ENCODE measurements at places on chromosomes 7 and 10.

DNA sequence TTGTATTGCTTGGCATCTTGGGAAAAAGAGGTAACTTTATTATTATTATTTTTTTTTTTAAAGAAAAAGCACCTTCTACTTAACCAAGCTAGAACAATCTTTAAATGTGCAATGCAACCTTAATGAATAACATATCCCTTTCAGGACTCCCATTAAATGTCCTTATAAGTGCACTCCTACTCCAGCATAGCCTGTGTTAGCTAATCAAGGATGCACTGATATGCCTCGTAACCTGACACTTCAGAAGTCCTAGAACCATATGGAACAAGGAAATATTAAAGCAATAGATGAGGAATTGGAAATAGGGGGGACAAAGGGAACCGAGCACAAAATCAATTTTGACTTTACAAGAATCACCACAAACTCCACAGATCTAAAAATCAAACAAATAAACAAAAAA lies 522.4 kb downstream of the PARD3 start:
- no peak overlapping the region for H3K27ac ChIP-seq
- no peak for DNase-seq
- H3K4me1 ChIP-seq = peaks cover 8% of the 10 kb centered on the region
- no peak overlapping the region for H3K4me3 ChIP-seq
- H3K27me3 ChIP-seq = no peaks in the 10 kb centered on the region

GRCh38 chr7:7177044-7177517 lies 5.3 kb upstream of the C1GALT1 start:
- H3K4me3 ChIP-seq = no peak overlapping the region
- DNase-seq = no peak
- peaks cover 10% of the 10 kb centered on the region for H3K4me1 ChIP-seq

- DNase-seq = no peak
- peaks cover 45% of the 10 kb centered on the region for H3K36me3 ChIP-seq
- no peaks in the 10 kb centered on the region for H3K27me3 ChIP-seq
- peaks cover 45% of the 10 kb centered on the region for H3K4me1 ChIP-seq
- H3K4me3 ChIP-seq = no peak overlapping the region
Observed at GRCh38 chr7:137881607-137882260, 35.0 kb upstream of the DGKI start.

DNA sequence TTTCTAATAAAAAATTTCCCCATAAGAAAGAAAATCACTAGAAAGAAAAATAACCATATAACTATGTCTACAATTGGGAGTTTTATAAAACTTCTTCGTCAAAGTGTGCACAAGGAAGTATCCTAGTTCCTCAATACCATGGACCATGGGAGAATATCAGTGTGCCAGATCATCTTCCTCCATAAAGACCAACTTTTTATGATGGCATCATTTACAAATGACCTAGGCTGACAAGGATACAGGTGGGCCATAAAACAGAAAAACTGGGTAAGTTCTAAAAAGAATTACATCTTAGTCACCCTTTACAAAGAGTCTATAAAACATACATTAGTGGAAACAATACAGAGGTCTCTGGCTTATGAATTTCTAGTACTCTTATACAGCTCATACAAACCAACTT lies 303.2 kb downstream of the DOCK4 start:
- no peak overlapping the region for H3K27ac ChIP-seq
- H3K36me3 ChIP-seq = no peaks in the 10 kb centered on the region
- no peaks in the 10 kb centered on the region for H3K4me1 ChIP-seq
- H3K27me3 ChIP-seq = no peaks in the 10 kb centered on the region
- no peak overlapping the region for H3K4me3 ChIP-seq

GRCh38 chr7:110148054-110148453 lies 942.9 kb upstream of the LRRN3 start:
- H3K4me1 ChIP-seq = no peaks in the 10 kb centered on the region
- DNase-seq = no peak
- no peak overlapping the region for H3K4me3 ChIP-seq
- H3K27ac ChIP-seq = no peak overlapping the region
- H3K27me3 ChIP-seq = no peaks in the 10 kb centered on the region

GRCh38 chr7:935874-936385 lies 18.6 kb downstream of the ADAP1 start:
- H3K27ac ChIP-seq = no peak overlapping the region
- no peaks in the 10 kb centered on the region for H3K27me3 ChIP-seq
- no peaks in the 10 kb centered on the region for H3K36me3 ChIP-seq
- H3K4me1 ChIP-seq = no peaks in the 10 kb centered on the region
- H3K4me3 ChIP-seq = no peak overlapping the region

GRCh38 chr7:100247152-100247757 lies 27.5 kb downstream of the PVRIG start:
- no peak for DNase-seq
- no peak overlapping the region for H3K4me3 ChIP-seq
- peaks cover 18% of the 10 kb centered on the region for H3K4me1 ChIP-seq
- H3K27me3 ChIP-seq = no peaks in the 10 kb centered on the region

- no peaks in the 10 kb centered on the region for H3K4me1 ChIP-seq
- H3K4me3 ChIP-seq = no peak overlapping the region
- no peak overlapping the region for H3K27ac ChIP-seq
- no peaks in the 10 kb centered on the region for H3K27me3 ChIP-seq
- DNase-seq = no peak
Observed at GRCh38 chr10:110680273-110681020, 36.3 kb downstream of the RBM20 start.

- DNase-seq = no peak
- no peaks in the 10 kb centered on the region for H3K4me1 ChIP-seq
- H3K36me3 ChIP-seq = no peaks in the 10 kb centered on the region
- H3K27me3 ChIP-seq = no peaks in the 10 kb centered on the region
Observed at GRCh38 chr7:34025600-34025999, 120.3 kb downstream of the BMPER start.

DNA sequence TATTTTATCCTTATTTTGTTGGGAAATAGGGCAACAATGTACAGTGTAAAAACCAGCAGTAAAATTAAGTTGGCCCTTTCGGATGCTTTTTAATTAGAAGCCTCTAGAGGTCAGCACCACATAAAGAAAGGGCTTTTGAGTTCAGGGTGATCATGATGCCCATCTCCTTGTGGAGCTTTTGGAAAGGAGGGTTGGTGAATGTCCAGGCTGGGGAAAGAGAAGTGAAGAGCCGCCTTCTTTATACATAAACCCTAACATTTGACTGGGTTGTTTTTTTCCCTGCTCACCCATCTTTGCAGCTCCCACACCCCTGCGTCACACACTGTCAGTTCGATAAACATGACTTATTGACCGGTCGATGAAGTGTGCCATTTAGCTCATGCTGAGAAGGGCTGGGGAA lies 29.8 kb downstream of the MTURN start:
- no peaks in the 10 kb centered on the region for H3K36me3 ChIP-seq
- no peak overlapping the region for H3K27ac ChIP-seq
- no peak for DNase-seq

DNA sequence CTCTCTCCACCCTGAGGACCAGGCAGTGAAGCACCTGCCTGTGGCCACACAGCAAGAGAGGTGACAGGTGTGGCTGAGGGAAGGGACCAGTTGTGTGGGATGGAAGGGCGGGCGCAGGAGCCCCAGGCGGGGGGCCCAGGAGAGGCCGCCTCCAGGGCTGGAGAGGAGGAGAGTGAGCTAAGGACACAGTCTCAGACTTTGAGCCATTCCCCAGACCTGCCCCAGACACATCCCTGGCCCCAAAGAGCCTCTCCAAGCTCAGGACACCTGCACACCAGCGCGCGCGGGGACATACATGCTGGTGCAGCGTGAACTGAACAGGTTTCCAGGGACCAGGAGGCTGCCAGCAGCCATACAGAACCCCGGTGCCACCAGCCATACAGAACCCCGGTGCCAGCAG lies 237.3 kb downstream of the MAD1L1 start:
- H3K27ac ChIP-seq = no peak overlapping the region
- no peaks in the 10 kb centered on the region for H3K27me3 ChIP-seq
- peaks cover 10% of the 10 kb centered on the region for H3K4me1 ChIP-seq
- no peak for DNase-seq
- H3K4me3 ChIP-seq = no peak overlapping the region

DNA sequence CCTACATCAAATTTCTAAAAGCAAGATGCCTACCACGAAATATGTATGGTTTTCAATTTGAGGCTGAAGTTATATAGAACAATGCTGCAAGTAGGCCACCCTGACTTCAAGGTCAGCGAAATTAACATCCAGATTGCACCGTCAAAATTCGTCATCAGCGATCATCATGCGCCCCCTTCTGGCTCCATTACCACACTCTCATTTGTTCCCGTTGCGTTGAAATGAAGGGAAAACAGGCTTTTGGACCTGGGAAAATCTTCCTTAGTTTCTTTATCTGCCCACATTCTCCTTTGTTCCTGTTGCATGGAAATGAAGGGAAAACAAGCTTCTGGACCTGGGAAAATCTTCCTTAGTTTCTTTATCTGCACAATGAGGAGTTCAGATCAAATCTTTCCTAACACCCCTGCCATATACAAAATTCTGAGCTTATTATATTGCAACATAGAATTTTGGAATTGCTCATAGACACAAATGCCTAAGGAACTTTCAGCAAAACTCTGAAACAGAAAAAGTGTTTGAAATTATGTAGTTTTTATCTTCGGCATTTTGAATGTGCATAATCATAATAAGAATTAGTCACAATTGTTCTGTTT lies 98.2 kb upstream of the PRKCQ start:
- no peaks in the 10 kb centered on the region for H3K36me3 ChIP-seq
- H3K27ac ChIP-seq = no peak overlapping the region
- no peak overlapping the region for H3K4me3 ChIP-seq
- no peaks in the 10 kb centered on the region for H3K27me3 ChIP-seq
- no peaks in the 10 kb centered on the region for H3K4me1 ChIP-seq

DNA sequence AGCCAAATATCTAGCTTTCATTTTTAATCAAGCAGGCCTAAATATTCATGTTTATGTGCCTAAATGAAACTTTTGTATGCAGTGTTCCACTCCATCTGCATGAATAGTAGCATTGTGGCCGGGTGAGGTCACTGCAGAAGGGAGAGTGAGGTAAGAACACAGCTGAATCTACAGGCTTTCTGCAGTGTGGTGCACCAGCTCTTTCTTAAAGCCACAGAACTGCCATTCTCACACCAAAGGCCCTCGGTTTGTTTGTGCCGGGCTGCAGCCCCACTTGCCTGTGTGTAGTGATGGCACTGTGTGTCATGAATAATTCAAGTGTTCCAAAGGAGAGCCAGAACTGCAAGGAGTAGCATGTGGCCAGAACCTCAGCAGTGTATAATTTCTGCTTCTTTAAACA lies 204.1 kb downstream of the TRIL start:
- H3K27ac ChIP-seq = no peak overlapping the region
- H3K4me3 ChIP-seq = no peak overlapping the region
- no peaks in the 10 kb centered on the region for H3K36me3 ChIP-seq

DNA sequence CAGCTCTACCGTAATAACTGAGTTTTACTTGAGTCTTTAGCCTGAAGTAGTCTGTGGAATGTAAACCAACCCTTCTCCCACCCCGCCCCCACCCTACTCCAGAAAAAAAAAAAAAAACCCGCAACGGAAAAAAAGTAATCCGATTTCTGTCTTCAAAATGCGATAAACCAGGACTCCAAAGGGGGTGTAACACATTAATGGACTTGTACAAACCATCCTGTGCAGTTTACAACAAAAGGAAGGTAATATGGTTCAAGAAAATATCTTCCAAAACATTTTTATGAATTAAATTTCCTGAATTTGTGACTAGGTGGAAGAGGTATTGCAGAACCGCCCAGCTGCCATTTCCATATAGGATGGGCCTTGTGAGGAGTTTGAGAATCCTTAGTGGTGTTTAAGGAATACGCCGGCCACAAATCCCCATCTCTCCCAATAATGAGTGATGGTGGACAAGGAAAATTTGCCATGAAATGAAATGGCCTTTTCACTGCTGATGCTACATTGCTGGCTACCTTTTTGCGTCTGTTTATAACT lies 10.6 kb downstream of the SKIDA1 start:
- peaks cover 26% of the 10 kb centered on the region for H3K4me1 ChIP-seq
- no peaks in the 10 kb centered on the region for H3K27me3 ChIP-seq
- DNase-seq = no peak
- peak overlapping the region; percentile 91 for H3K27ac ChIP-seq
- no peaks in the 10 kb centered on the region for H3K36me3 ChIP-seq
- peak overlapping the region; percentile 76 for H3K4me3 ChIP-seq

GRCh38 chr7:159070431-159071148 lies 74.1 kb downstream of the VIPR2 start:
- no peaks in the 10 kb centered on the region for H3K36me3 ChIP-seq
- no peak overlapping the region for H3K27ac ChIP-seq
- no peak overlapping the region for H3K4me3 ChIP-seq
- peaks cover 23% of the 10 kb centered on the region for H3K4me1 ChIP-seq
- H3K27me3 ChIP-seq = no peaks in the 10 kb centered on the region

DNA sequence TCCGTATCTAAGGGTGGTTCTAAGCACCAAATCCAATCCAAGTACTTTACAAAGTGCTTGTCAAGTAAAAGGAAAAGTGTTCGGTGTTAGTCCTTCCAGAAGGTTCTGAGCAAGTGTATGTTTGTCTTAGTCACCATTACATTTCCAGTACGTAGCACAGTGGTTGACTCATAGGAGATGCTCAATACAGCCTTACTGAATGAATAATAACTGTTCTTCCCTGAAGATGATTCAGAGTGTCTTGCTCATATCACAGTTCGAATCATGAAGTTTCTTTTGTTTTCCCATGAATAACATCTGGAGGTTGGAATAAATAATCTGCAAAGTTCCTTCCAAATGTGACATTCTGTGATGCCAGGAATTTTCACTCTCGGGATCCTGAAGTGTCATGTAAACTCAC lies 53.4 kb downstream of the WNT2 start:
- H3K27ac ChIP-seq = peak overlapping the region; percentile 62
- H3K4me1 ChIP-seq = peaks cover 12% of the 10 kb centered on the region
- no peaks in the 10 kb centered on the region for H3K36me3 ChIP-seq
- DNase-seq = peak; percentile 1
- no peaks in the 10 kb centered on the region for H3K27me3 ChIP-seq
- H3K4me3 ChIP-seq = no peak overlapping the region

- no peaks in the 10 kb centered on the region for H3K36me3 ChIP-seq
- no peak for DNase-seq
- H3K4me3 ChIP-seq = no peak overlapping the region
- no peaks in the 10 kb centered on the region for H3K4me1 ChIP-seq
Observed at GRCh38 chr7:91299952-91300775, 35.9 kb downstream of the FZD1 start.

Data from vagina (tissue), 2 donors.